ENCODE measurements at places on chromosomes 11 and 22. TPM values are rescaled to one million over a fixed set of nuclear protein-coding genes. Genes with fewer than 3 reads are reported as not detected.

GRCh38 chr22:24072361-24072760 is 61.3 kb downstream of the CABIN1 start:
- no peak for DNase-seq

DNA sequence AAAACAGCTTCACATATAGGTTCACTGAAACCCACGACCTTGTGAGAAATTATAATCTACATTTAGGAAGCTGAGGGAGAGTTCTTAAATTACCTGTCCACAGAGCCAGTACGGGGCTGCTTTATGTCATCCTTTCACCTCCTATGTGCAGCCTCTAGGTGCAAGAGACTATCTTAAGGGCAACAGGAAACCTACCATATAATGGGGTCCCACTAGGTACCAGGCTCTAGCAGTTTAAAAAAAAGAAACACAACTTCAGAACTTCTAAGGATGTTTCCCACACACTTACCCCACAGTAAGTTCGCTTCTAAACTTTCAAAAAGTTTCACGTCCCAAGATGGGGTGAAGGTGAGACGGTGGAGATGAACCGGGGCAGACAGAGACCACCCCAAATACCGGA is 573 bp downstream of the STK33 start:
- peak; percentile 9 for DNase-seq

DNA sequence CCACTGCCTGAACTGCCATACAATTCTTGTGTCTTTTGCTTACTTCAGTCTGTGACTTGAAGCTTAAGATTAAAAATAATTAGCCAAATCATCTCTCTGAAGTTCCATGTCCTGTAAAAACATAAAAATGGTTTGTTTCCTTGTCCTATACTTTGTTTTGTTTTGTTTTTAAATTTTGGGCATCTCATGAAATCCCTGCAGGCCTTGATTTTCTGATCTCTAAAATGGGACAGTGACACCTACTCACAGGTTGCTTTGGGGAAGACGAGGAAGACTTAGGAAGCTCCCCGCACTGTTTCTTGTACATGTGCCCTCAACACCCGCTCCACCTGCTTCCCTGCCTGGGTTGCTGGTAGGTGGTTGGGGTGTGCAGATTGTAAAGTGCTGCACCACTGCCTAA is 38.9 kb downstream of the TSPAN18 start:
- no peak for DNase-seq

- no peak for DNase-seq
Measured at GRCh38 chr11:21133244-21133643, 463.9 kb downstream of the NELL1 start.

The PHETA2 gene
- polyA plus RNA-seq = 4.9 TPM
